ENCODE measurements at places on chromosomes 4 and X.

DNA sequence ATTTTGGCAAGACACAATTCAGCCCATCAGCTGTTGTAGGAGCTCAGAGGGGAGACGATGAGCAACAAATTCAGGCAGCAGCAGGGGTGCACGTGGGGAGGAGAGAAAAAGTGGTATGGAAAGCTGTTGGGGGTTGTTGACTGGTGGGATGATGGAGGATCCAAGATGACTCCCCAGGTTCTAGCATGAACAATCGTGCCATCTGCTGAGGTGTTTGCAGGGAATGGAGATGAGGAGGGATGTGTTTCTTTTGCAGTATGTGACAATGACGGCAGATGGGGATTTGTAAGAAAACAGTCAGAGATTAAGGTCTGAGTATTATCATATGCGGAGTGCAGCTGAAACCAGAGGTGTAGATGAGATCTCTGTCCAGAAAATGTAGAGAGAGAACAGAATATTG, 63.3 kb downstream of the SEL1L3 start:
- H3K27ac ChIP-seq: no peak overlapping the region
- no peaks in the 10 kb centered on the region for H3K4me1 ChIP-seq
- H3K36me3 ChIP-seq: peaks cover 11% of the 10 kb centered on the region
- no peaks in the 10 kb centered on the region for H3K27me3 ChIP-seq

- no peak overlapping the region for H3K4me3 ChIP-seq
- no peak for DNase-seq
- no peak overlapping the region for H3K27ac ChIP-seq
- H3K36me3 ChIP-seq: no peaks in the 10 kb centered on the region
- H3K27me3 ChIP-seq: no peaks in the 10 kb centered on the region
Observed at GRCh38 chrX:18692541-18692940, 14.9 kb upstream of the PPEF1 start.

- no peaks in the 10 kb centered on the region for H3K36me3 ChIP-seq
- DNase-seq: no peak
- H3K4me3 ChIP-seq: no peak overlapping the region
- no peaks in the 10 kb centered on the region for H3K27me3 ChIP-seq
- no peak overlapping the region for H3K27ac ChIP-seq
- H3K4me1 ChIP-seq: no peaks in the 10 kb centered on the region
Observed at GRCh38 chrX:30085571-30085970, 129.8 kb upstream of the MAGEB2 start.

- DNase-seq: no peak
- no peak overlapping the region for H3K27ac ChIP-seq
- H3K36me3 ChIP-seq: no peaks in the 10 kb centered on the region
- H3K27me3 ChIP-seq: peaks cover 98% of the 10 kb centered on the region
- peaks cover 7% of the 10 kb centered on the region for H3K4me1 ChIP-seq
- no peak overlapping the region for H3K4me3 ChIP-seq
Observed at GRCh38 chr4:112517911-112518310, 1.9 kb upstream of the NEUROG2 start.

GRCh38 chr4:128866269-128866668, 56.8 kb downstream of the JADE1 start:
- DNase-seq: no peak
- no peak overlapping the region for H3K4me3 ChIP-seq
- H3K27me3 ChIP-seq: no peaks in the 10 kb centered on the region

- no peak overlapping the region for H3K27ac ChIP-seq
- no peak overlapping the region for H3K4me3 ChIP-seq
- no peaks in the 10 kb centered on the region for H3K36me3 ChIP-seq
- H3K4me1 ChIP-seq: no peaks in the 10 kb centered on the region
Observed at GRCh38 chr4:99235955-99236354, 16.9 kb upstream of the ADH6 start.

DNA sequence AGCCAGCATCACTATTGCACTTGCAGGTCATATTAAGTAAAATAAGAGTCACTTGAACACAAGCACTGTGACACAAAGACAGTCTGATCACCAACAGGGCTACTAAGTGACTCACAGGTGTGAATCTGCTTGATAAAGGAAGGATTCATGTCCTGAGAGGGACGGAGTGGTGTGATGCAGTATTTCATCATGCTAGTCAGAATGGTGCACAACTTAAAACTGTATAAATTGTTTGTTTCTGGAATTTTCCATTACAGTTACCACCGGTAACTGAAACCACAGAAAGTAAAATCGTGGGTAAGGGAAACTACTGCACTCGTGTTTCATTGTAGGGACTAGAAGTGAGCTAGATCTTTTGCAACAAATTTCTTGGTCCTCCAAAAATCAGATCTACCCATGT, 109.7 kb downstream of the ELOVL6 start:
- no peak for DNase-seq
- peak overlapping the region; percentile 97 for H3K27ac ChIP-seq
- H3K4me1 ChIP-seq: peaks cover 76% of the 10 kb centered on the region
- H3K4me3 ChIP-seq: no peak overlapping the region

GRCh38 chrX:13694983-13695382, 6.1 kb downstream of the RAB9A start:
- no peak overlapping the region for H3K4me3 ChIP-seq
- H3K4me1 ChIP-seq: peaks cover 23% of the 10 kb centered on the region
- DNase-seq: no peak
- H3K27me3 ChIP-seq: no peaks in the 10 kb centered on the region

DNA sequence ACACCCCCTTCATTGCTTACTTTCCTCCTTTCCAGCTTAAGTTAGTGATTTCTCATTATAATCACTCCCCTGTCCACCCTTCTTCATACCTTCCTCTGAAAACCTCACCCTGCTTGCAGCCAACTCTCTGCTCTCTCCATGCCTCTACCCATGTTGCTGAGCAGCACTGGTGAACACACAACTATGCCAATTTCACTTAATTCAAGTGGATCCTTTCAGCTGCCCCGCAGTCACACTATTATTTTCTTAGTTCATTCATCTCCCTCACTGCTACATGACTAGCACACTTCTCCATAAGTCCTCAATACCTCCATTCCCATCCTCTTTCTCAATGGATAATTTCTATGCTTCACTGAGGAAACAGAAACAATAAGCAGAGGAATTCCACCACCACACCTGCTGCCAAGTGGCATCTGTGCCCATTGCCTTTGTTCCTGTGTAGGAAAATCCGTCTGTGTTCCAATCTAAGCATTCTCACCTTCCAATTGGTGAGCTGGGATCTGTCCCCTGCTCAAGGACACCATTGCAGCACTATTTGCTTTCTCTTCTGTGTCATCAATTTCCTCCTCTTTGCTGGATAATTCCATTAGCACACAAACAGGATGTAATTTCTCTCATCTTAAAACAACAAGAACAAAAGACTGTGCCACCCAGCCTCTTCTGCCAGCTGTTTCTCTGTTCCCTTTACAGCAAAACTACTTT, 25.2 kb upstream of the PRSS48 start:
- no peak for DNase-seq
- H3K4me1 ChIP-seq: no peaks in the 10 kb centered on the region
- no peak overlapping the region for H3K27ac ChIP-seq
- no peak overlapping the region for H3K4me3 ChIP-seq
- H3K36me3 ChIP-seq: 0 out of 2 replicates have a peak, but pooled peaks cover 4% of the 10 kb centered on the region

- no peaks in the 10 kb centered on the region for H3K36me3 ChIP-seq
- H3K4me1 ChIP-seq: no peaks in the 10 kb centered on the region
- no peak for DNase-seq
- no peak overlapping the region for H3K4me3 ChIP-seq
Observed at GRCh38 chrX:64202808-64203325, 2.6 kb downstream of the AMER1 start.

- DNase-seq: no peak
- no peak overlapping the region for H3K27ac ChIP-seq
- no peaks in the 10 kb centered on the region for H3K36me3 ChIP-seq
- no peak overlapping the region for H3K4me3 ChIP-seq
- no peaks in the 10 kb centered on the region for H3K4me1 ChIP-seq
Observed at GRCh38 chr4:120847019-120847582, 75.4 kb downstream of the PRDM5 start.

DNA sequence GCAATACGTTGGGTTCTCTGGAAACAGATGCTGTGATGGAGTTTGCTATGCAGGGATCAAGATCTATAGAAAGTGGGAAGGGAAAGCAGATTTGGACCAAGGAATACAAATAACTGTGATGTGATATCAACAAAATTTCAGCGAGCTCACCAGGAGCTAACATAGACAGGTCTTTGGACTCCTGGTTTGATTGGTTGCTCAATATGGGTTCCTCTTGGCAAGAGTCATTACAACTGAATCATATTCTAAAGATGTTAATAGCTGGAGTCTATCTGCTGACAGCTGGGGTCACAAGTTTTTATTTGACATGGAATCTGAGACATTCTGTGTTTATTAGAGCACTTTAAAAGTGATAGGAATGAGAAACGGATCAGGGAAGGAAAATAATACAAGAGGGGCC, 637.6 kb upstream of the GNPDA2 start:
- H3K36me3 ChIP-seq: no peaks in the 10 kb centered on the region
- no peaks in the 10 kb centered on the region for H3K27me3 ChIP-seq
- H3K27ac ChIP-seq: no peak overlapping the region
- H3K4me3 ChIP-seq: no peak overlapping the region
- H3K4me1 ChIP-seq: no peaks in the 10 kb centered on the region
- no peak for DNase-seq

GRCh38 chr4:185202984-185203485, 765 bp downstream of the CFAP97 start:
- H3K4me1 ChIP-seq: peaks cover 4% of the 10 kb centered on the region
- no peaks in the 10 kb centered on the region for H3K27me3 ChIP-seq
- no peaks in the 10 kb centered on the region for H3K36me3 ChIP-seq
- peak overlapping the region; percentile 82 for H3K4me3 ChIP-seq

GRCh38 chr4:54842656-54843055, 184.9 kb downstream of the KIT start:
- no peaks in the 10 kb centered on the region for H3K36me3 ChIP-seq
- H3K4me3 ChIP-seq: no peak overlapping the region
- H3K27ac ChIP-seq: no peak overlapping the region
- no peaks in the 10 kb centered on the region for H3K27me3 ChIP-seq
- H3K4me1 ChIP-seq: no peaks in the 10 kb centered on the region

GRCh38 chrX:36062778-36063177, 143.2 kb downstream of the CFAP47 start:
- DNase-seq: no peak
- H3K4me3 ChIP-seq: no peak overlapping the region
- no peak overlapping the region for H3K27ac ChIP-seq
- H3K27me3 ChIP-seq: no peaks in the 10 kb centered on the region
